Kidney epithelial cell (primary cell): ENCODE measurements at places on chromosomes 3 and 15.
A peak's percentile ranks its signal among the peaks of the same experiment; 100 is the strongest.

GRCh38 chr3:122668930-122669730 lies 11.5 kb upstream of the PARP14 start:
- peak; percentile 62 for DNase-seq

GRCh38 chr3:47578691-47579632 lies at the start of gene CSPG5:
CSPG5 (minus strand) TSS chr3:47578865; CDS start chr3:47578693, 172 bp downstream.
- DNase-seq: no peak

DNA sequence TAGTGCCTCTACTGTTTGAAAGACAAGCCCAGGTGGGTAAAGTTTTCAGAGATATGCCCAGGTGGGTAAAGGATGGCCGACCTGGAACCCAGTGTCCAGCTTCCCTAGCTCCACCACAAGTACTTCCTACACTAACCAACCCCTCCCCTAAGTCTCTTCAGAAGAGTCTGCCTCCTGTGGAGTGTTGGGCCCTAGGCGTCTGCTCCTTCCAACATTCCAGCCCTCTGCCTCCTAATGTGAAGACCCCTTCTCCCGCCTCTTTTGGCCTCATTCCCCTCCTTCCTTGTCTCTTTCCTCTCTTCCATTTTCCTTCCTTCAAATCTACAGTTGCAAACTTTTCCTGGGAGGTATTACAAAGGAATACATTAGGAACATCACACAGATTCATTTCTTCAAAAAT lies 38.6 kb downstream of the CNTN3 start:
- DNase-seq: no peak

DNA sequence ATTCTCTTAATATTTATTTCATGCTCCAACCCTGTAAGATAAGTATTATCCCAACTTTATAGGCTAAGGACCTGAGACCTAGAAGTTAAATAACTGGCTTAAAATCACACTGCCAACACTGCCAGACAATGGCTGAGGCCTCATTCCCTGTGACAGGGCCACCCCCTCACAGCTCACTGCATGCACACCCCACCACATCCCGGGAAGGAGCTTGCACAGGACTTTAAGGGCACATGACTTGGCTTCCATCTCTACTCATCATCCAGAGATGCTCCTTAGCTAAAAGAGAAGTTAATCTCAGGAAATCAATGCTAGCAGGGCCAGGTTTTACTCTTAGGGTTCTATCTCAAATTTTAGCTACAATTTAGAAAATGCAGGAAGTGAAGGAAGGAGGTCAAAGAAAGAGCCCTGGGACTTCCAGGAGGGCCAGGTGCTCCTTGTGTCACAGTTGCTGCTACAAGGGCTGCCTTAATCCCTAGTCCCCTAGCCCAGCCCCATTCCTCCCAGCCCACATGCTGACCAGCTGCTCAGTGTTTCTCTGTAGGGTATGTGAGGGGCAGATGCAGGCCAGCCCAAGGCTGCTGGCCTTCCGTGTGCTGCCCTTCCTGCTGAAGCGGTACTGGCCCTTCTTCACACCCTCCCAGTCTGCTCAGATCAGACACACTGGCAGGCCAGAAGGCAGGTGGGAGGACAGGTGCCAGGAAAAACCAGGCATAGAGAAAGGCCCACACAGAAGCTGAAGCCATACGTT lies 53.5 kb downstream of the WWTR1 start:
- DNase-seq: no peak

DNA sequence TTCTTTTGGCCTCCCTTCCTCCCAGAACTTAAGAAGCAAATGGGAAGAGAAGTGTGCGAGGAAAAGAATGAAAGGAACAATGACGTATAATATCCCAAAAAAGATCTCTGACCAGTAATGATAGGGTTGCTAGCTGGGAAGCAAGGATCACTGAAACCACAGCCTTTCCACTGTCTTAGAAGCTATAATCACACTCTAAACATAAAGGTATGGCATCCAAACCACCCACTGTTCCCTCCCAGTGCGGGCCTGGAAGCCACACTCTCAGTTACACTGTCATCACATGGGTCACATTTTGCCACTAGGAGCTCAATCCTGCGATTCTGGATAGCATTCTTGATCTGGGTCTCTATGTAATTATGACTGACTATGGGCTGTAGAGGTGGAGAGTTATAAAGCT lies 131.6 kb upstream of the HACD2 start:
- no peak for DNase-seq

DNA sequence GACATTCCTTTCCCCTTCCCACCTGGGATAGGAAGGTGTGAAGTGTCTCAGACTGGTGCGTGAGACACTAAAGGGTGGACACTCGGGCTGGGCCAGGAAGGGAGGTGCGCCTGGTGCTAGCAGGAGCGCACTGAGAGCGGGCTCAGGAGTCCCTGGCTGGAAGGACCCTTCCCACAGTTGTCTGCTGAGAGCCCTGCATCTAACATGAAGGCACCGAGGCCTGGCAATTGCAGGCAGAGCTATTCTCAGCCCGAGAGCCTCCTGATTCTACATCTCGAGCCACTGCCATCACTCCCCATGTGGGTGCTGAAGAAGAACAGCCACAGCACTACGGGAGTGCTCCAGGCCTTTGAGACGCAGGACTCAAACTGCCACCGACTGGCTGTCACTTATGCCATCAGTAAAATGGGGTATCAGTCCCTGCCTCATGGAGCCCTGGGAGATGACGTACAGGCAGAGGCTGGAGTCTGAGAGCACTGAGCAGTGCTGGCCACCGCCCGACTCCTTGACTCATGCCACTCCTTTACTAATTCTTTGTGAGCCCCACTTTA lies 159.4 kb downstream of the KLF13 start:
- DNase-seq: no peak

DNA sequence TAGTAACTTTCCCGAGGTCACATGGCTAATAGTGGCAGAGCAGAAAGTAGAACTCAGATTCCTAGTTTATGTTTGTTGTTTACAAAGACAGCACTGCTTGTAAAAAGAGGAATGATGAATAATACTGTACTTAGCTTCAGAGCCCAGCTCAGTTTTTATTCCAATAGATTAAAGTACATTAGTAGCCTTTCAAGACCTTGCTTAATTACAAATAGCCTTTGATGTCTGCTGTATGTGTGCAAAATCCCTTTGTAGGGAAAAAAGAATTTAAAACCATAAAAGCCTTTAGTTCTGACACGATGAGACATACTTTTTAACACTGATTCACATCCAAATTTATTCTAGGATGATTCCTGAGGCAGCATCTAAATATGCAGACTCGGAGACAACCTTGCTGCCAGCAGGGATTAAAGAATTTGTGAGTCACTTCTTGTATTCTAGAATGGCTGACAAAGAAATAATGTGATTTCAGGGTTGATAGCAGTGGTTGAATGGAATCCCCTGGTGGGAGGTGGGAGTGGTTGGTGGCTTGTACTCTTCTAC lies 324.2 kb upstream of the TGFBR2 start:
- peak; percentile 85 for DNase-seq

GRCh38 chr3:25412269-25412668 lies 15.8 kb upstream of the RARB start:
- no peak for DNase-seq

GRCh38 chr3:136899622-136900158 lies 37.7 kb downstream of the NCK1 start:
- no peak for DNase-seq

- no peak for DNase-seq
These were observed 67.1 kb downstream of the MRPL46 start for GRCh38 chr15:88400084-88400483.

GRCh38 chr15:24917431-24917830 lies 37.4 kb upstream of the SNRPN start:
- no peak for DNase-seq

- no peak for DNase-seq
These were observed 47.4 kb downstream of the PAQR5 start for GRCh38 chr15:69346112-69346511.

DNA sequence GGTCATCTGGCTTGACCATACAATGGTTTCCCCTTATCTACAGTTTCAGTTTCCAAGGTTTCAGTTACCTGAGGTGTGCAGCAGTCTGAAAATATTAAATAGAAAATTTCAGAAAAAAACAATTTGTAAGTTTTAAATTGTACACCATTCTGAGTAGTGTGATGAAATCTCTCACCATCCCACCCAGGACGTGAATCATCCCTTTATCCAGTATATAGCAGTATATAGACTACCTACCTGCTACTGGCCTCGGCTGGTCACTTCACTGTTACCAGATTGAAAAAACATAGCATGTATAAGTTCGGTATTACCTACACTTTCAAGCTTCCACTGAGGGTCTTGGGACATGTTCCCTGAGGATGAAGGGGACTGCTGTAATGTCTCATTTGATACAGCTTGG lies 12.0 kb downstream of the ARIH1 start:
- DNase-seq: no peak

- DNase-seq: no peak
These were observed 226.7 kb upstream of the C2CD4B start for GRCh38 chr15:62391641-62392262.

- DNase-seq: no peak
These were observed 42.0 kb downstream of the AGBL1 start for GRCh38 chr15:86121568-86122225.

- no peak for DNase-seq
These were observed 16.7 kb downstream of the WWTR1 start for GRCh38 chr3:149640976-149641728.

- DNase-seq: no peak
These were observed 3.5 kb upstream of the MEF2A start for GRCh38 chr15:99562238-99562637.

GRCh38 chr3:188060840-188061544 lies 93.0 kb upstream of the LPP start:
- no peak for DNase-seq

DNA sequence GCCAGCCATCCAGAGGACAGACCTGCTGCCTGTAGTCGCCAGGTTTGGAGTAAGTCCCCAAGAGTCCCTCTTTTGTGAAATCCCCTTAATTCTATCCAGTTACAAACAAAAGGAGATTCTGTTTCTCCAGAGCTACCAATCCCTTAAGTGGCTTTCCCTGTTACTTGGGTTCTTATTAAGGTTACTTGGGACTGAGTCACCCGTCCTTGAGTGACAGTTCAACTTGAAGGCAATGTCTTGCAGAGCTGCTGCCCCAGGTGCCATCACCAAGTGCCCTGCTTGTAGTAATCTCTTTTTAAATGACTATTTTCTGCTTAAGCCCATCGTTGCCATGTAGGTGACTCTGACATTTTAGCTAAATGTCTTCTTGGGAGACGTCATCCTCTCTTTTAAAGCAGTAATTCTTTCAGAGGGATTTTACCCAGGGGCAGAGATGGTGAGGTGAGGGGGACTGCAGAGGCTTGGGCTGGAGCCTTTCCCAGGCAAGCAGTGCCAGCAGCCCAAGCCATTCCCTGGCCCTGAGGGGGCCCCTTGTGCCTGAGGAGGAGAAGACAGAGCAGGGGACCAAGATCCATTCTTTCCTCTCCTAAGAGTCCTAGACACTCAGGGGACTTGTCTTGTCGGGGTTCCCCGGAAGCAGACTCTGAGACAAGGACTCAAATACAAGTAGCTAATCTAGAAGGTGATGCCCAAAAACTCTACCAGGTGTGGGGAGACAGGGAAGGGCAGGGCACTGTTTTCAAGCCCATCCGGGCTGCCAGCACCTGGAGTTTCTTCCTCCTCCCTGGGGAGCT lies 253.7 kb downstream of the PLCL2 start:
- DNase-seq: no peak
